Trophoblast cell (in vitro differentiated cells and primary cell): ENCODE measurements at places on chromosomes 1 and 21.

DNA sequence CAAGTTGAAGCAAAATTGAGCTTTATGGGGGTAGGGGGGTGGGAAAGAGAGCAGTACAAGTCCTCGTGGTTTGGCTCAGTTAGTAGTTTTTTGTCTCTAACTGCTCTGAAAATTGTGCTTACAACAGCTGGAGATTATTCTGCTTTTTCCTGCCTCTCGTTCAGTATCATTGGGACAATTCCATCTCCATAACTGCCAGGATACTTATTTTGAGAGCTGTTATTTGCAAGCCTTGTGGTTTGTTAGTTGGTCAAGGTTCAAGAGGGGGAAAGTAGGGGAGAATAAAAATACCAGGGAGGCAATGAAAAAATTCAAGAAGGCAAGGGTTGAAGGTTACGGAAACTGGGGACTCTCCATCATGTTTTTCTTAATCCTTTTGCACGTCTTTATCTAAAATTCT, 811.8 kb upstream of the ADGRL2 start:
- no peak for DNase-seq

DNA sequence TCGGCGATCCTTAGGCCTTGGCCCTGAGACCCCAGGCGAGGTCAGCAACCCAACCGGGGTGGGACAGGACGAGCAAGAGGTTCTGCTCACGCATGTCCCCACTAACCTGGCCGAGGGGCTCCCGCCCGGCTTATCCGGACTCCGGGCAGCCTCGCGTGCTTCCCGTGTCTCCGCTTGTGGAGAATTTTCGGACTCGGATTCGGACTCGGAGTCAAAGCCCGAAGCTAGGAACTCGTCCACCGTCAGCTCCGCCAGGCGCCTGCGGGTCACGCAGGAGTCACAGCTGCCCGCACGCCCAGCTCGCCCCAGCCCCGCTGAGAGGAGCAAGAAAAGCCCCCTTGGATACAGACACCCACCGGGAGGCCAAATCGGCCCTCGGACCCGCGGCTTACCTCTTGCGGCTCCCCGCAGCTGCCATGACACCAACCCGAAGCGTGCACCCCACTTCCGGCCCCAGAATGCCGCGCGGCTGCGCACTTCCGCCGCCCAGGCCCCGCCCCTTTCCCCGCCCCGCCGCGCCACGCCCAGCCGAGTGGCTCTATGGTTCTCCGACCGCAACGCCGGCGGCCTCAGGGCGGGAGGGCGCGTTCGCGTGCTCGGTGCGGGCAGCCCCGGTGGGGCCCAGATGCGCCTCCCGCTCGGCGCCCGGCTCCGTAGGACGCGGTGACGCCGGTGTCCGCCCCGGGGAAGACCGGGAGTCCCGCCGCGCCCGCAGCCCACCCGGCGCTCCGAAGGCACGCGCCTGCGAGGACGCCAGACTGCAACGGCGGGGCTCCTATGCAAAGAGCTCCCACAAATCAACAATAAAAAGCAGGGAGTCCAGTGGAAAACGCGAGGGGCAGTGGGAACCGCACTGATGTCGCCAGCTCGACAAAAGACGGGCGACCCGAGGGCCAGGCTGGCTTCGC, at the start of gene NOC2L:
Gene NOC2L, minus strand, starts transcription at position 434 of the 908 bp plus-strand sequence. Its CDS starts 16 bp downstream, at position 418.
- DNase-seq: peak; percentile 90

GRCh38 chr1:10989095-10989494, 23.4 kb upstream of the TARDBP start:
- no peak for DNase-seq

GRCh38 chr21:45012662-45013259, 61.6 kb upstream of the ADARB1 start:
- no peak for DNase-seq

- no peak for DNase-seq
These were observed 10.8 kb downstream of the UMODL1 start for GRCh38 chr21:42081931-42082381.

- DNase-seq: no peak
These were observed 109.0 kb downstream of the ETS2 start for GRCh38 chr21:38914528-38915293.

DNA sequence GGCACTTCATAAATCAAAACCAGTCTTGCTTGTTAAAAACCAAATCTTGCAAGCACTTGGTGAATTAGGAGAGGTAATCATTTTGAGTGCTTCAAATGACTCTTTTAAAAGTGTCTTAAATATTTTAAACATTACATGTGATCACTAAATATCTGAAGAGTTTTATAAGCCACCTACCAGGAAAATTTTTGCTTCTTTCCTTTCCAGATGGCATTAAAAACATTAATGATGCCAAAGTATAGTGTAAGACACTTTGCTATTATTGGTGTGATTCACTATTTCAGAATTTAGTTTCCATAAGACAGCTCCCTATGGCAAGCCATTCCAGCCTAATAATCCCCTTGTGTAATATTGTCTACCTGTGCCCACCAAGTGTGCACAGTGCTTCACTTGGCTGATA, 548.8 kb upstream of the ADAMTS5 start:
- no peak for DNase-seq

DNA sequence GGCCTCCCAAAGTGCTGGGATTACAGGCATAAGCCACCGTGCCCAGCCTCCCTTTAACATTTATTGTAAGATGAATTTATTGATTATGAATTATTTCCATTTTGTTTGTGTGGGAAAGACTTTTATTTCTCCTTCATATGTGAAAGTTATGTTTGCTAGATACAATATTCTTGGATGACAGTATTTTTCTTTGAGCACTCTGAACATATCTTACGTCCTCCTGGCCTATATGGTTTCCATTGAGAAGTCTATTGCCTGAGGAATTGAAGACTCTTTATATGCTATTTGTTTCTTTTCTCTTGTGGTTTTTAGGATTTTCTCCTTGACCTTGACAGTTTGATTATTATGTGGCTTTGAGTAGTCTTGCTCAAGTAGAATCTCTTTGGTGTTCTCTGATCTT, 26.8 kb upstream of the HLX start:
- DNase-seq: no peak

- no peak for DNase-seq
These were observed 43.7 kb downstream of the BTBD8 start for GRCh38 chr1:92123868-92124267.

DNA sequence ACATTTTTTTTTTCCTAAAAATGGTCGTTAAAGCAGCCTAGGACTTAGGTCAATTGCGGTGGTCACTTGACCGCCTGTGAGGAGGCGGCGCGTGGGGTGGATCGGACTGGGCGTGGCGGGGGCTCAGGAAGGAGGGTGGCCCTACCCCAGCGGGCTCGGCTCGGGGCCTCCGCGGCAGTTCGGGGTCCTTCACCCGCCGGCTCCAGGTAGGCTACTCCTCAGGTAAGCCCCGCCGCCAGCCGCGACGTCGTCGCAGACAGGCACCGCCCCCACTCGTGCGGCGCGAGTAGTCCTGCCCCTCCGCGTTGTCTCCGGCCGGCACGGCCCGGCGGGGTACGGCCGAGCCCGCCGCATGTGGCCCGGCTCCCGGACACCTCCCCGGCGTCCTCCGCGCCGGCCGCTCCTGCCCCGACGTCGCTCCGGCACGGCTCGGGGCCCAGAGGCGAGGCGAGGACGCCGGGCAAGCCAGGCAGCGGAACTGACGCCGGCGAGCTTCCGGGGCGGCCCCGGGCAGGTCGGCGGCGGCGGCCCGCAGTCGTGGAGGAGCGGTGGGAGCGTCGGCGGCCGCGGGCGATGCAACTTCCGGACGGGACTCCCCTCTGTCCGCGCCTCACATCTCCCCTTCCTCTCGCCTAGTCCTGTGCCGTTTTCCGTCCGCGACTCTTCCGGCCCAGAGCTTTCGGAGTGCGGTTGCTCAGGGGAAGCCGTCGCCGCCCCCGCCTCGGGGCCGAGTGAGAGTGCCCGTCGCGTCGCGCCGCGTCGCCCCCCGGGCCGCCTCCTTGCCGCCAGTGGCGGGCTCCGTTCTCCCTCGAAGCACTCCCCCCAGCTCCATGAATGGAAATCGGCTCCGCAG, at the start of gene AGO3:
Gene AGO3, plus strand, starts transcription at position 513 of the 853 bp plus-strand sequence. Its CDS starts 322 bp downstream, at position 835.
- DNase-seq: peak; percentile 72

DNA sequence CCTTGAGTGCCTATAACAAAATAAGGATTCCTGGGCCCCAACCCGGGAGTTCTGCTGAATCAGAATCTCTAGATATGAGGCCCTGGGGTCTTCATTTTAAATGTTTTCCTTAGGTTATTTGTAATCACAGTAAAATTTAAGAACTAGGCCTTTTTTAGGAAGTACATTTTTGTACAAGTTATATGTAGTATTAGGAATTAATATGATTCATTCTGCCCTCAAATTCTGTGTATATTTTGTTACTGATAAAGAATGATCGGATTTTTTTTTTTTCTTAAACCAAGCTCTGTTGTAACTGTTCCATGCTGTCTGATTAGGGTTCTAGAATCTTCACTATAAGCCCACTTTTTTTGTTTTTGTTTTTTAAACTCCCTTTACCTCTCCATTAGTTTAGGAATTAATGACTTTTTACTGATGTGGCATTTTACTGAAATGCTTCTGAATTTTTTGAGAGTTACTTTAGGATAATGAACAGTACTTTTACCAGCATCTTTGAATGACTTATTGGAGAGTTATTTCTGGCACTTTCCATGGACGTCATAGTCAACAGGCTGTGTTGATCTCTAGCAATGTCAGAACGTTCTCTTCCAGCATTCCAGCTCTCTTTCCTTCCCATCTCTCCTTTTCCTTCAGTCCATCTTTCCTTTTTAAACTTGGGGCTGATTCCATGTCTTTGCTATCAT, 48.3 kb downstream of the CLIC4 start:
- DNase-seq: peak; percentile 88

GRCh38 chr1:167533851-167534300, 15.5 kb upstream of the CD247 start:
- peak; percentile 87 for DNase-seq
